ENCODE measurements at places on chromosomes 12 and 14.
A peak's percentile ranks its signal among the peaks of the same experiment; 100 is the strongest.

DNA sequence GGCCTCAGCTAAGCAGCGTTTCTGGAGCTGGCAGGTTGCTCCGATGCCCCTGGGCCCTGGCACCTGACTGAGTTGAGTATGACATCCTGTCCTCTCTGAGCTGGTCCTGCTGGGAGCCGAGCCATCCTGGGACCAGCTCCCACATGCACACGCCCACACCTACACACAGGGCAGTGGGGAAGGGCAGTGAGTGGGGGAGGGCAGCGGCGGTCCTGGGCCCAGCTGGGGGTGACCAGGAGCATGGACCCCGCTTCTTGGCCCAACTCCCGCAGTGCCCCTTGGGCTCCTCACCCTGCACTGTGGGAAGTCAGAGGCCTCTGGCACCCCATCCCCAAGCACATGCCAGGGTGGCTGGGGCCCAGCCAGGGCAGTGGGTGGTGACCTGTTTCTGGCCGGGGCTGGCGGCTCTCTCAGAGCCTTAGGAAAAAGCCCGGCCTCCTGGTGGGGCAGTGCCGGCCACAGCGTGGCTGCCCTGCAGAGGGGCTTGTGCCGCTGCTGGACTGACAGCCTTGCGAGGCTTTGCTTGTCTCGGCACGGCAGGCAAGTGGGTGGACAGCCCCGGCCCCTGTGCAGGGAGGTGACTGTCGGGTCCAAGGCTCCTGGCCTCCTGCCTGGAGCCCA, 5.9 kb upstream of the CRIP2 start:
- DNase-seq = no peak

DNA sequence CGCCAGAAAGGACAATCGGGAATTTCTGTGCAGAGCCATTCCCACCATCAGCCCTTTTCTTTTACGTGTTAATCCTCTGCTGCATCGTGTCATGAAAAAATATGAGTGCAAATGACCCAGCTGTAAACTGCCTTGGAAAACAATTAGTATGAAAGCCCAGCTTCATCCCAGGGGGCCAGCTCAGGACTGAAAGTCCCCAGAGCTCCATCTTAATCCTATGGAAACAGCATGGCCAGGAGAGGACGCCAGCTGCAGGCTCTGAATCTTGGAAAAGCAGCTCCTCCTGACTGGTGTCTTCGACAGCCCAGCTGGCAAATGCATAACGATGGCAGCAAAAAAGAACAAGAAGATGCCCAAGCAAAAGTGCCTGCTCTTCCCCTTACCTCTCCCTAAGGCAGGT, 191.5 kb downstream of the NTF3 start:
- DNase-seq = no peak

DNA sequence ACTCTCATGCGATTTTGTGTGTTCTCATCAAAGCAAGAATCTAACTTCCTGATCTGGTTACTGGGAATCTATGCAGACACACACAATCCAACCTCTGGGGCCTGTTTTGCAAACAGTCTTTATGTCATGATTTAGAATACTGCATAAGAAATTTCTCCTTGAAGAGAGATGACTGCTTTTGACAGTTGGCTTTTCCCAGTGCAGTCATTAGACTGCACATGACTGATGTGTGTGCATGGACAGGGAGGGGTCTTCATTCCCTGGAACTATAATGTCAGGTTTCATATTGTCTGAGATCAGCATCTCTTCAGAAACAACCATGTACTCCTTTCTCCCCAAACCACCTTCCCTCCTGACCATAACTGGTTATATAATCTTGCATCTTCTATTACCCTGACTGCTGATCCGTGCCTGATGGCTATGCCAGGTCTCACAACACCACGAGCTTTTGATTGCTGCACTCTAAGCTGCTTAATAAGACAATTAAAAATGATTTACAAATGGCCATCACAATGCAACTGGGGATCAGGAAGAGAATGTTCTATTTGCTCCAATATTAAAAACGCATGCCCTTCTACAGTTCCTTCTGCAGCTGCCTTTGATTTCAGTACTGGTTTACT, 995.4 kb downstream of the NRXN3 start:
- no peak for DNase-seq

GRCh38 chr12:44405297-44405696, 470.8 kb downstream of the NELL2 start:
- DNase-seq = peak; percentile 59

- peak; percentile 65 for DNase-seq
Observed at GRCh38 chr14:22981876-22982476, 375 bp downstream of the AJUBA start.

- DNase-seq = no peak
Observed at GRCh38 chr12:72074956-72075355, 136.3 kb downstream of the TPH2 start.

- DNase-seq = no peak
Observed at GRCh38 chr12:114741940-114742339, 58.0 kb upstream of the TBX3 start.

- peak; percentile 69 for DNase-seq
Observed at GRCh38 chr12:108939594-108939993, 59.7 kb downstream of the DAO start.

DNA sequence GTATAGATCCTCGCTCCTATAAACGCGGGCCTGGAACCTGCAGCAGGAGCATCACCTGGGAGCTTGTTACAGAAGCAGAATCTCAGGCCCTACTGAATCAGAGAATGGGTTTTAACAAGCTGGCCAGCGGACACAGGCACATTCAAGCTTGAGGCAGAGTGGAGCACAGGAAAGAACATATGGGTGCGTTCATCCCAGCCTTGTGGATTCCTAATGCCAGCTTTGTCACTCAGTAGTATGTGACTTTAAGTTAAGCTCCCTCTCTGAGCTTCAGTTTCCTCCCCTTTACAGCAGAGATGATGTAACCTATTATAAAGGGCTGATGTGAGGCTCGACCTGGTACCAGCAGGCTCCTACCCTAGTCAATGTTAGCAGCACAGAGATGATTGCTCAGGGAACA, 204.9 kb downstream of the ZFP36L1 start:
- no peak for DNase-seq

- DNase-seq = peak; percentile 3
Observed at GRCh38 chr12:90543374-90543773, 411.6 kb downstream of the CCER1 start.

GRCh38 chr12:94563286-94563685, 87.1 kb downstream of the TMCC3 start:
- no peak for DNase-seq

- no peak for DNase-seq
Observed at GRCh38 chr12:6542209-6543009, 8.1 kb downstream of the GAPDH start.

DNA sequence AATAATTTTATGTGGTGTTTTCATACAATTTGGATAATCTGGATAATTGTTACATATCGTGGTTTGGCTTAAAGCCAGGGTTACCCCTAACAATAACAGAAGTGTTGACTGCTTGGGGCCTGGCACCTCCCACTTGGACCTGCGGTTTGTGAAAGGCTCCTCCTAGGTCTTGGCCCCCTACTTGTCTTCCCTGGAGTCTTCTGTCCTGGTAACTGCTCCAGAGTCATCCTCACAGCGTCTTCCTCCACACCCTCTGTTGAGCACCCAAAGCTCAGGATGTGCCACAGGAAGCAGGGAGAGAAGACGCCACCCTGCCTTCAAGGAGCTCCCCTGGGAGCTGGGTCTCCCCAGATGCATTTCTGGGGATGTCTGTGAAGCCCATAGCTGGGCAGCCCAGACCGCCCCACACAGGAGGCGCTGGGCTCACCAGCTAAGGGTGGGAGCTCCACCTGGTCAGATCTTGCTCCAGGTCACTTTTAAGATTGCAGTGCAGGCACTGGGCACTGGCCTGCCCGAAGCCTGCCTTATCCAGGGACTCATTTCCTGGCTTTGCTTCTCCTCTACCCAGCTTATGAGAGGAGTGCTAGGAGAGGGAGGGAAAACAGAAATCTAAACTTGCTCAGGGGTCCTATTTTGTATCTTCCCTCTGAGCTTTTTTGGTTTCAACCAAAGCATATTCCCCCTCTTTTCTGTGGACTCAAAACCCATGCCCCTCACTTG, 98.2 kb downstream of the ZFP36L1 start:
- no peak for DNase-seq

- no peak for DNase-seq
Observed at GRCh38 chr14:36866867-36867266, 205.2 kb downstream of the PAX9 start.

- peak; percentile 72 for DNase-seq
Observed at GRCh38 chr14:96039633-96040311, 610 bp downstream of the C14orf132 start.

GRCh38 chr12:13697973-13698372, 283.4 kb downstream of the GRIN2B start:
- no peak for DNase-seq

GRCh38 chr12:68435816-68436215, 103.7 kb upstream of the MDM1 start:
- no peak for DNase-seq

DNA sequence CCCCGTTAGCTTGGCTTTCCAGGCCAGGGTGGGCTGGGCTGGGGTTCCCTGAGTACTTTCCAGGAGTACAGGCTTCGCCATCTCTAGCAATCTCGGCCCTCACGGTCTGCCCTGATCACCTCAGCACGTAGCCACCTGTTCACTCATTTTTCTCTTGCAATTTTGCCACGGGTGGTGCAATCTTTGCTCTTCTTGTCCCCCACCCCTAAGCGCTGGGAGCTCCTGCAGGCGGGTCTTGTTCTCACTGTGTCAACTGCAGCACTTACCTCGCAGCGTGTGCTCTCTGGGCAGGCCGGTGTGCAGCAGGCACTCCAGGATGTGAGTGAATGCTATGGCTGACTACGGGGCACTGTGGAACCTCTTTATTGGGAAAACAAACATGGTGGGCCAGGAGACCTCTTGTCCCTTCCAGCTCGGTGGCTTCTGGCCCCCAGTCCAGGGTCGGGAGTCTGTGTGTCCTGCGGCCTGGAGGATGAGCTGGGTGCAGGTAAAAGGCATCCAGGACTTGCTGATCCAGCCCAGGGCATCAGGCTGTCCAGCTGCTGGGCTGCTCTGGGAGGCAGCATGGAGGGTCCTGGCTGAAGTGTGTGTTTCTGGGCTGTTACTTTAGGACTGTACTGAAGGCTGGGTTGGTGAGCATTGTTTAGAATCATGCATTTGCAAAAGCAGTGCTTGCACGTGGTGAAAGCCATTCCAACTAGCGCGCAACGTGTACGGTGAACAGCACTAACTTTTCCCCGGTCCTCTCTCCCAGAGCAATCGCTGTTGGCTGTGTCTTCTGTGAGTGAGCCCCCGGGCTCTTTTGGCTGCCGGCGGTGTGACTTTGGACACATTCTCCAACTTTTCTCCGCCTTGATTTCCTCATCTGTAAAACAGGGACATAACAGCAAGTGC, 1.5 kb upstream of the ULK1 start:
- DNase-seq = no peak

DNA sequence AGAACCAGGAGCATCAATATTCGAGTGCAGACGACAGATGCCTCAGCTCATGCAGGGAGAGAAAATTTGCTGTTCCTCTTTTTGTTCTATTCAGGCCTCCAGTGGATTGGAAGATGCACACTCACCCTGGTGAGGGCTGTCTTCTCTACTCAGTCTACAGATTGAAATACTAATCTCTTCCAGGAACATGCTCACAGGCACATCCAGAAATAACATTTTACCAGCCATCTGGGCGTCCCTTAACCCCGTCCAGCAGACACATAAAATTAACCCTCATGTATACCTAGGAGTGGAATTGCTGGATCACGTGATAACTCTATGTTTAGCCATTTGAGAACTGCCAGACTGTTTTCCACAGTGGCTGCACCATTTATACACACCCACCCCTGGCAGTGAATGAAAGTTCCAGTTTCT, 4.5 kb upstream of the OAS2 start:
- DNase-seq = no peak

DNA sequence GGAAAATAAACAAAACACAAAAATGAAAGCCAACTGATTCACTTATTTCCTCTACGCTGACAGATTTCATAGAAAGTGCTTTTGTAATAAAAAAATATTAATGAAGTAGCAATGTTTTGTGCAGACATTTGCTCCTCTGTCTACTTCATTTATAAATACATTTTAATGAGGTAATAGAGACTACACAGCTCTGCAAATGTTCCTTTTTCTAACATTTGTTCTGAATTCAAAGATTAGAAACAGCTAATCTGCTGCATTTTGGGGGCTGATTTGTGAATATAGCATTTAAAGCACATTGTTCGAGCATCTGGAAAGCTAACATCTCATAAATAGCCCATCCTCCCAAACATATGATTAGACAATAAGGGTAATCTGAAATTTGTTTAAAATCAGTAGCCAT, 97.8 kb downstream of the PRKD1 start:
- DNase-seq = no peak

DNA sequence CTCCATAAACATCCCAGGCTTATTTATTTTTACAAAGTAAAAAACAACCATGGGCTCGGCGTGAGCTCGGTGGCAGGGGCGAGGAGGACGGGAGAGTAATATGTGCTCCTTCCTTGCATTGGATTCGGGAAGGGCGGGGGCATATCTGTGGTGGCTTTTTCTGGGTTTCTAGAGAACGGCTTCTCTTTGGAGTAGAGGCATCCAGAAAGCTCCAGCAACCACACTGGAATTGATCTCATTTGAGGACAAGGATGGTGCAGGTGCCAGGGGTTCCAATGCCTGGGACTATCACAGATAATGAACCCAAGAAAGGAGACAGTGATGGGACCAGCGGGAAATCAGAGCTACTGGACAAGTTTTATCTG, 18.9 kb downstream of the ADGRD1 start:
- DNase-seq = no peak

DNA sequence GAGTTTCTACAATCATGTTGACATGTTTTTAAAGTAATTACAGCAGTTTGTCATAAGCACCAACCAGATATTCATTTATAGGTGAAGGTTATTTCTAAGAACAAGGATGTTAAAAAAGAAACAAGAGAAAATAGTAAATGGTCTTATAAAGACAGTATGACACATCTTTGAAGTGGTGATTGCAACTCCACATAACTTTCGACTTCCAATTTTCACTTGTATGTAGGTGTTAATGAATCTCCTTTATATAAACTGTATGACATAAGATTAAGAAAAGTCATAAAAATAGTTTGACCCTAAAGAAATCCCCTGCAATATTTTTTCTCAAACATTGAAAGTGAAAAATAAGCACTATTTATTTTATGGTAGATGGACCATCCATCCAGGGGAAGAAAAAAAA, 144.8 kb upstream of the PTPRQ start:
- no peak for DNase-seq

DNA sequence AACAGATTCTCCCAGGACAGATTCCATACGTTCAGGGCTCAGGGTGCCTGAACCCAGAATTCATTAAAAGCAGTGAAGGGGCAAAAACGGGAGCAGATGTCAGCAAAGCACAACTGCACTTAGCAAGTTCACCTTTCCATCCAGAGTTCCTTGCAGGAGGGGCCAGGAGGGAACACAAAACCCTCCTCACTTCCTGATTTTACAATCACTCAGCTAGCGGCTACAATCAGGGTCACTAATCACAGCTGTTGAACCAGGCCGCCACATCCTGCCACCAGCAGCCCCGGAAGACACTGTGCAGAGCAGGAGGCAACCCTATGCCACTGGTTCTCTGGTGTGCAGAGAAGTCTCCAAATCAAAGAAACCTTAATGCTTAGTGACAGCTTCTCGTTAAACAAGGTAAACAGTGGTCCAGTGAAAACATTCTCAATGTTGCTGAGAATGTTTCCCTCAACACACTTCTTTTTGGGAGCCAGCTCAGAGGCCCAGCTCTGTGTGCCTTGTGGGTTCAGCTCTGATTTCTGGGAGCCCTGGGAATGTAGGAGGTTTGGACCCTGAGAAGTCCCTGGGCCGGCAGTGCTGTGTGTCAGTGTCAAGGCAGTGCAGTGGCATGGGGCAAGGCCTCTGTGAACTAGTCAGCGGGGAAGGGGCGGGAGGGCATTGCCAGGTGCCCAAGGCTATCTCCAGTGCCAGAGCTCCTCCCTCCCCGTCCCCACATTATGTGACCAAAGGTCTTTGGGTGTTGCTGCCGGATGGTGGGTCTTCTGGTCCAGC, 54.5 kb downstream of the VCPKMT start:
- DNase-seq = no peak
